Sigmoid colon (tissue), 7 donors: ENCODE measurements at places on chromosomes 13 and 19. TPM values are rescaled to one million over a fixed set of nuclear protein-coding genes. Genes with fewer than 3 reads are reported as not detected.

F2RL3 gene
- polyA plus RNA-seq = 0.69 TPM

NBEA gene
- 0.46 TPM for polyA plus RNA-seq

KLF16 gene
- polyA plus RNA-seq = 20.5 TPM

SPTBN4 gene
- polyA plus RNA-seq = not detected

ELL gene
- 8.4 TPM for polyA plus RNA-seq

FGF21 gene
- polyA plus RNA-seq = not detected

ZNF565 gene
- 4.8 TPM for polyA plus RNA-seq

TBXA2R gene
- polyA plus RNA-seq = 0.69 TPM

PSG6 gene
- not detected for polyA plus RNA-seq

NRTN gene
- 1.7 TPM for polyA plus RNA-seq

ZNF324 gene
- 4.6 TPM for polyA plus RNA-seq

ZNF675 gene
- polyA plus RNA-seq = 7.0 TPM
